ENCODE measurements at places on chromosomes 13 and 19.

- H3K36me3 ChIP-seq: peaks cover 4% of the 10 kb centered on the region
- no peaks in the 10 kb centered on the region for H3K27me3 ChIP-seq
- peak overlapping the region; percentile 38 for H3K4me3 ChIP-seq
- H3K4me1 ChIP-seq: peaks cover 27% of the 10 kb centered on the region
These were observed 690 bp upstream of the ARRDC2 start for GRCh38 chr19:18007044-18007916.

- no peaks in the 10 kb centered on the region for H3K36me3 ChIP-seq
- no peaks in the 10 kb centered on the region for H3K27me3 ChIP-seq
- no peak overlapping the region for H3K4me3 ChIP-seq
- H3K4me1 ChIP-seq: no peaks in the 10 kb centered on the region
- no peak for DNase-seq
These were observed 65.8 kb downstream of the KATNAL1 start for GRCh38 chr13:30241532-30241931.

GRCh38 chr13:35697186-35697730 lies 220.8 kb upstream of the MAB21L1 start:
- no peak overlapping the region for H3K27ac ChIP-seq
- H3K4me3 ChIP-seq: no peak overlapping the region

- H3K27me3 ChIP-seq: no peaks in the 10 kb centered on the region
- no peak overlapping the region for H3K27ac ChIP-seq
- no peak for DNase-seq
- H3K4me1 ChIP-seq: peaks cover 6% of the 10 kb centered on the region
- H3K4me3 ChIP-seq: no peak overlapping the region
These were observed 52.2 kb downstream of the AP1M1 start for GRCh38 chr19:16249826-16250404.

DNA sequence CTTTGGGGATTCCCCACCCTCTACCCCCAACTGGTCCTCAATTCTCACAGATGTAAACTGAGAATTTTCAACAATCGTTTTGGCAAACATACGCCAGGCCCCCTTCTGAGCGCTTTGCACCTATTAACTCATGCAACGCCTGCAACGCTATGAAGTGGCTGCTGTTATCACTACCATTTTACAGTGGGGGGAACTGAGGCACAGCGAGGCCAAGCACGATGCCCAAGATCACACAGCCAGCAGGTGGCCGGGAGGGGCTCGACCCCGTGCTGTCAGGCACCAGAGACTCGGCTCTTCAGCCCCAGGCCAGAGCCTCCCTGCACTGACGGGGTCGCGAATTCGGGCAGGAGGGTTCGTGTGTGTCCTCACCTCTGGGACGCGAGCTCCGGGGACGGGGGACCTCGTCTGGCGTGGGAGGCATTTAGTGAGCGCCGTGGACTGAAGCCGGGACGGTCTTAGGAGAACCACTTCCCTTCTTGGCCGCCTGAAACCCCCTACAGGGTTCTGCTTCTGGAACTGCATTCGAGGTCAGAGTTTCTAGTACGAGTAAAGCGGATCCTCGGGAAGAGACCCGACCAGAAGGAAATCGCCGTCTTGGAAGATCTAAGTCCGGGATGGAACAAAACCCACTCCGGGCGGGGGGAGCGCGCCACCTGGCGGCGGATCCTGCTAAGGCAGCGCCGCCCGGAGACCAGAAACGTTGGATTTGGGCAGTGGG lies 21.0 kb downstream of the ZNF114 start:
- H3K4me3 ChIP-seq: no peak overlapping the region
- peak; percentile 78 for DNase-seq
- H3K4me1 ChIP-seq: peaks cover 8% of the 10 kb centered on the region
- no peaks in the 10 kb centered on the region for H3K36me3 ChIP-seq
- H3K27me3 ChIP-seq: no peaks in the 10 kb centered on the region
